NCI-H460 (cell line): ENCODE measurements at places on chromosomes 2 and 18. TPM values are rescaled to one million over a fixed set of nuclear protein-coding genes. Genes with fewer than 3 reads are reported as not detected.

DNA sequence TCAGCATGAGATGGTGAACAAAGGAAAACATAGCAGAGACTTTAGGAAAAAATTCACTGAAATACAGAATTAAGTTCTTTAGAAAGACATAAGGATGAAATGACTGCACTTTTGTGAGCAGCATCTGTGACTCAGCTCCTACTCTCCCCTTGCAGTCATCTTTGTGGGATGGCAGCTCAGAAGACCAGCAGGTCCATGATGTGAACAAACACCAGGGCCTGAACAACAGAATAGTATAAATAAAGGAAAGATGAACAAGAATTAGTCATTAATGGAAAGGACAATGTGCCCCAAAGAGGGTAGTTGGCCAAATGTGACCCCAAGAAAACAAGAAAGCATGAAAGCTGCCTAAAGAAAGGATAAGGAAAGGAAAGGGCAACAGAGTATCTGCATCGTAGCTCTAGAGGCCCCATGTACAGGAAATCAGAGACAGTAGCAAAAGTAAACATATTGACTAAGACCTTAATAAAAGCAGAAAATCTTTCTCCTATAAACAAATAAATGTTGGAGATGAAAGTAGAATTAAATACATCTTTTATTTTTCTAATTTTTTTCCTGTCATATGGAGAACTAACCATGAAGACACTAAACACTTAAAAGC, 318.0 kb downstream of the ZEB2 start:
- no peak for DNase-seq

DNA sequence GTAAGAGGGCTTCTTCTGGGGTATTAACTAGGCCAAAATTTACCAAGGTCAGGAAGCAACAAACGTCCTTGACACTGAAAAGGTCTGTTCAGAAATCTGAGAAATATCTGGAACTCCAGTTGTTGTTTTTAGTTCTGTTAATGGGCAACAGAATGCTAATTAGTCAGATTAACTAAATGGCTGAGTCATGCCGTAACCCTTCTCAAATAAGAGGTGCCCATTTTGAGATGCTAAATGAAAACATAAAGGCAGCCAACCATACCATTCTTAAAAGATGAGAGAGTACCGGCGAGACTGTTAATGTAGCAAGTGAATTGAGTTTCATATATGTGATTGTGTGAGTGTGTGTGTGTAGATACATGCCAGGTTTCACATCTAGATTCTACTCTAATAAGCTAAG, 147.9 kb upstream of the GAREM1 start:
- DNase-seq = no peak

DNA sequence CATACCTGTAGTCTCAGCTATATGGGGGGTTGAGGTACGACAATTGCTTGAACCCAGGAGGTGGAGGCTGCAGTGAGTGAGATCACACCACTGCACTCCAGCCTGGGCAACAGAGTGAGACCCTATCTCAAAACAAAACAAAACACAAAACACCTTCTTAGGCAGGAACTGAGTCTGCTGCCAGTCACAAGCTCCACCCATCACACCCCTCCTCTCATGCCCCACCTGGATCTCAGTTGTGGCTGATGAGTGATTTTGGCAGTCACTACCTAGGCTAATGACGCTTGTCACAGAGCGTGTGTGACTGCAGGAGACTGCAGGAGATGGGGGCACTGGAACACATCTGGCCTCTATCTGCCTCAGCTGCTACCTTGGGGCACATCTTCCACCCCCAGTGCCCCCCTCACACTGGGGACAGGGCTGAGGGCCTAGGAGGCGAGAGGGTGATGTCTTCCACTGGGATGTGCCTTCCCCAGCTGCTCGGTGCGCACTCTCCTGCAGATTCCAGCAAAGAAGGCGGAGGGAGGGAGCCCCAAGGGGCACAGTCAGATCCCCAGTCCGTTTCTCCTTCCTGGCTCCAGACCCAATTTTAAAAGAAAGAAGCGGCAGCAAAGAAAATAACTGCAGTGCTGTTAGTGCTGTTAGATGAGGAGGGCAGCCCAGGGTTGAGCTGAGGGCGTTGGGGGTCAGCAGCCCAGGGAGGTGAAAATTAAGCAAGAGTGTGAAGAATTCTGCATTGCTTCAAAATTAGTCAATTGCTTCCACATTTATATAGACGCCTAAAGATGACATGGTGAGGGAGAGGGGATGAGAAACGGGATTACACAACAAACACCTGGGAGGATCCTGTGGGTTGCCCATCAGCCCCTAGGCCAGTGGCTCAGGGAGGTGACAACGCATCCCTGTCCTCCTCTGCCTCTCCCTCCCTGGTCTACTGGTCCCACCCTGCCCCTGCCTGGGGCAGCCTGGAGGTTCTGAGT, 143.6 kb upstream of the HAAO start:
- DNase-seq = no peak

DNA sequence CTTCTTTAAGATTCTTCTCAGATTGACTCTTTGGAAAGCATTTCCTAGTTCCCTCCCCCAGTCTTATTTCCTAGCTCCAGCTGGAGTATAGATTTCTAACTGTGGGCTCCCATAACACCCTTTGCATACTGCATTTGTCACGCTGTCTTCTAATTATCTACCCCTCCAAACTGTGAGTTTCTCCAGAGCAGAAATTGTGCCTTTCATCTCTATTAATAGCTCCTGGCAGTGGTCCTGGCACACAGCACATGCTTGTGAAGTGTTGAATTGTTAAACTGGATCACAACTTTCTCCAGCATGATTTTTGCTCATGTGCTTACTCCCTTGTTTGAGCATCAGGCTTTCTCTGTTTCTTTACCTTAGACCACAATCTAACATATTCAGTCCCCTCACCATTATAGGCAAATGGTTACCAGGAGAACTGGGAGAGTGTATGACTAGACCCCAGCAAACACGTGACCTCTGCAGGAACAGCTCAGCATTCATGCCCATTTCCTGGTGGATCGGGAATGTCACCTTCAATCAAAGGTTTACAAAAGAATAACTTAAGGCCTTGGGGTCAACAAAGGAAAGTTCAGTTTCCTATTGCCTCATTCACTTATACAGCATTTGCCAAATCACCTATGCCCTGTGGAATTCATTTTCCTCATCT, 175.7 kb upstream of the TANK start:
- DNase-seq = no peak

GRCh38 chr18:26074246-26074645, 16.2 kb downstream of the SS18 start:
- no peak for DNase-seq

DNA sequence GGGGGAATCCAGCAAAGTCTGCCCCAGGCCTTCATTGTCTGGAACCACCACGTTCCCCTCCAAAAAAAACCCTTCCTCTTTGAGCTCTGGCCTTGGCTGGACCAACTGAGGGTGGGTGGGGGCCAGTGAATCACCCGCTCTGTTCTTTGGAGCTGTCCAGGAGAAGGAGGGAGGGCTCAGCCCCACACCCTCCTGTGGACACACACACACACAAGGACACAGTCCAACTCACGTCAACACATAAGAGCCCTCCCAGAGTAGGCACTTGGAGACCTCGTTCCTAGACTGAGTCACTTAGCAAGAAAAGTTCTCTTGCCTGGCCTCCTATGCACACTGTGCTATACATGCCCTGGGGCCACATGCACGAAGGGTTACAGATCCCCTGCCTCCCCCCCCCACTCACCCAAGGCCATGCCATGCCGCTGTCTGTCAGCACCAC, 1.2 kb upstream of the TNS1 start:
- no peak for DNase-seq

DNA sequence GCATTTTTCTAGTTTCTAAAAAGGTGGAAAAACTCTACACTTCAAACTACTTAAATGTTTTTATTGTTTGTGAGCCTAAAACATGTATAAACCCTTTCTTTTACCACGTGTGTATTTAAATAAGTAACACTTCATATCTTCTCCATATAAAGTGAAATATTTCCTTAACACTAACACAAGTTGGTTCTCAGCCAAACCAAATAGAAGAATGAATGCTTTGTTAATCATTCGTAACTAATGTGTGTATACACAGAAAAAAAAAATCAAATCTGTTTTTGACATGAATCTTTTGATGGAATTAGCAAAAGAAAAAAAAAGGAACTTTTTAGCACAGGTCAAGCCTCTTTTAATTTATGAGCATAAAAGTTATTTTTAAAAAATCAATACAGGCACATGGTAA, 89.3 kb downstream of the EHBP1 start:
- no peak for DNase-seq

GRCh38 chr2:173028141-173028540, 47.5 kb upstream of the MAP3K20 start:
- DNase-seq = no peak

GRCh38 chr2:143981428-143981827, 538.5 kb downstream of the ZEB2 start:
- no peak for DNase-seq

GRCh38 chr2:121147766-121148165, 137.2 kb downstream of the TFCP2L1 start:
- DNase-seq = no peak

- no peak for DNase-seq
These were observed 438.0 kb upstream of the ID2 start for GRCh38 chr2:8243748-8244400.

DNA sequence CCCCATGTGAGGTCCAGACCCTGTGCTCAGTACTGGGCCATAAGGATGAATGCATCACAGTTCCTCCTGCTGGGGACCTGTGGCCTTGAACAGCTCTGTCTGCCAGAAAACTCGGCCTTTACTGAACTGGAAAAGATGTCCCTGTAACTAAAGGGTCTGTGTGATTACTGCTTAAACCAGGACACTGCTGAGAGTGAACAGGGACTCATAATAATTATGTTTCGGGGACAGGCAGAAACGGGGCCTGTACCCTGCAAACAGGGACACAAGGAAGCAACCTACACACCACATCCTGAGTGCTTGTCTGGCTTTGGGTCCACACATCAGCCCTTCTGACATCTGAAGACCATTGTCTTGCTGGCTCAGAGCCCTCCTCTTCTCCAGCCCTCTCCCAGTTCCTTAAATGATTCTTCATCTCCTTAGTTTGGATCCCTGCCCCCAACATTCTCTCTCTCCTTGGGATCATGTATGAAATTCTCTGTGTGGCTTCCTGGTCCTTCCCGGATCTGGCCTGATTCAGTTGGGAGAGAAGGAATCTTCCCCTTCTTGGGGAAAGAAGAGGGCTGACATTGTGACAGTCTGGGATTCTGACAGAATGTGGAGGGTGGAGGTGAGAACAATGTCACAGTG, 248.0 kb downstream of the MYCN start:
- DNase-seq = no peak

DNA sequence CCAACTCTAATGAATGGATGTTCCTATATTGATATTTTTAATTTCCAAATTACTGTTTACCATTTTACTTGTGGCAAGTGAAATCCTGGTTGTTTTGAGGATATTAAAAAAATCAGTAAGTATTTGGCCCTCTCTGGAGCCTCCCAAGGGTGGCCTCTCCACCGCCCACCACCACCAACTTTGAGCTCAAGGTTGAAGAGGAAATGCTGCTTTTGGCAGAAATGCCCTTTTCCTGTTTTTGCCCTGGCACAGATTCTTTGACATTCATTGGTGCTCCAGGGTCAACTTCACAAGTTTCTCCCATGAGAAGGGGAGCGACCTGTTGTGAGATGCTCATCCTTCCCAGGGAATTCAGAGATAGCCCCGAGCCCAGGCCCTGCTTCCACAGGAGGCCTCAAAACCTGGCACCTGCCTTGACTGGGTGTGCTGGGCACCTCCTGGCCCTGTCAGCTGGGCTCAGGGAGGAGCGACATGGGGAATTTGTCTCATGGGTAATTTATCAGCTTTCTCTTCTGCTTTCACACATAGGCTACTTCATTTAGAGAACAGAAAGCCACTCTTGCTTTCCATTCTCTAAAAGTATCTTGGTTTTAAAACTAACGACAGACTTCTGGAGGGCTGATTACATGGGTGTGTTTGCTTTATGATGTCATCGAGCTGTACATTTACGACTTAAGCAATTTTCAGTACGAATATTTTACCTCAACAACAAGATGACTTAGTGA, 6.9 kb downstream of the CD8A start:
- DNase-seq = no peak

- DNase-seq = peak; percentile 34
These were observed 104.4 kb upstream of the SALL3 start for GRCh38 chr18:78875016-78875777.

DNA sequence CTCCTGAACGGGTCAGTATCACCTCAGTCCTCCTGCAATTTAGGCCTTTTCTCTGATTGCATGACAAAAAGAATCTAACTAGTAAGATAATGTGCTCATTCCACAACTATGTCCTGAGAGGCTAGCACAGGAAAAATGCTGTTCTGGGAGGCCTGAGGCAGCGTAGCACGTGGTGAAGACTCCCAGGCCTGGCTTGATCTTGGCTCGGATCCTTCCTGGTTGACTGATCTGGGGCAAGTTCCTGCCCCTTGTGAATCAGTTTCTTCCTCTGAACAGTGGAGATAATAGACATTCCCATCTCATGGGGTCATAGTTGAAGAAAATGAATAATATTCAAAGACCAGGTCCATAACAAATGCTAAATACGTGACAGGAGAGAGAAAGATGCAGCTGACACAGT, 12.3 kb downstream of the FBLN7 start:
- DNase-seq = no peak

DNA sequence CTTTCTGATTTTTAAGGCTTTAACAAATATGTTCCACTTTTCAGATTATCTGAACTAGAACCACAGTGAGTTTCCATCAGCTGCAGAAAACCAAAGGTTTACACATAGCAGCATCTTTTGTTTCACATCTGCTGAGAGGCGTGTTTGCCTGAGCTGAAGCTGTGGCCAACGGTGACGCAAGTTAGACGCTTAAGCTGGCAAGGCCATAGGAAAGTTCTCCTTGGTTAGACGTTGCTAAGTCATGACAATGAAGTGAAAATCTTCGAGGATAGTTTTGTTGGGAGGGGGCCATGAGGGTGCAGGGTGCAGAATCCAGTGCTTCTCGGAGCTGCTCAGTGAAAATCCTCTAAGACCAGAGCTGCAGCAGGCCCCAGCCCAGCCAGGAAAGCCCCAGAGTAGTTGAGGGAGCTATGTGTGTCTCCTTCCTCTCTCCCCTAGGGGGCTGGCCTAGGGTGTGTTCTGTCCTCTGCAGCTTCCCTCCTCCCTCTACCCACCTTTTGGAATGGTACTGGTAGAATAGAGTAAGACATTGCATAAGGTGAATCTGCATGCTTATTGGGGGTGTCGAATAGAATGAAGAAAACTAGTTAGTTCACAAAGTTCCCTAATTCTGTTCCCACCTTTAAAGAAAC, 105.4 kb downstream of the FHOD3 start:
- no peak for DNase-seq

DNA sequence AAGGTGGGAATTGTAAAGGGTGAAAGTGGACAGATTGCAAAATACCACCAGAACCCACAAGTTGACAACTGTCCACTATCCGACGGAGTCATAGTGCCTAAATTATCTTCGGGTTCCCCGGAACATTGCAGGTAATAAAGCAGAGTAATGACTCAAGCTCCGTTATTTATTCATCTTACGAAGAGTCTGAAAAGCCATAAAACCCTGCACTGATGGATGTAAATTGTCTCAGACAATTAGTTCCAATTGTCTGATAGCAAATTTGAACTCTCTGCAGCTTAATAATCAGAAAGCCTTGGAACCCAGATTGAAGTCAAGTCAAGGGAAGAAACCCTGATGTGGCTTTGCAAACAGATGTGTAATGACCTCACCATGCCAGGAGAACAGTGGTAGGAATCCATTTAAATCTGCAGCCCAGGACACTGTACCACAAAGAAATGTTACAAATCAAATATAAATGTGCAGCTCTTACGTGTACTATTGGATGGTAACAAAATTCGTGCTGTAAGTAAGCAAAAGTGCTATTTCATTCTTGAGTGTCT, 437.3 kb upstream of the SOX11 start:
- no peak for DNase-seq

- DNase-seq = no peak
These were observed 146.8 kb upstream of the SMAD2 start for GRCh38 chr18:48077291-48077690.

GRCh38 chr18:63090334-63090733, 229.2 kb downstream of the BCL2 start:
- no peak for DNase-seq

Gene ZNF892
- total RNA-seq = 1.3 and 2.0 TPM in 2 replicates

Gene GRHL1
- total RNA-seq = 0.57 and 0.72 TPM in 2 replicates
